ENCODE measurements at places on chromosomes 7 and 10.

- no peak for DNase-seq
These were observed 107.0 kb downstream of the VIM start for GRCh38 chr10:17335065-17335464.

GRCh38 chr10:30495687-30496086 lies 61.7 kb downstream of the MAP3K8 start:
- DNase-seq = no peak

DNA sequence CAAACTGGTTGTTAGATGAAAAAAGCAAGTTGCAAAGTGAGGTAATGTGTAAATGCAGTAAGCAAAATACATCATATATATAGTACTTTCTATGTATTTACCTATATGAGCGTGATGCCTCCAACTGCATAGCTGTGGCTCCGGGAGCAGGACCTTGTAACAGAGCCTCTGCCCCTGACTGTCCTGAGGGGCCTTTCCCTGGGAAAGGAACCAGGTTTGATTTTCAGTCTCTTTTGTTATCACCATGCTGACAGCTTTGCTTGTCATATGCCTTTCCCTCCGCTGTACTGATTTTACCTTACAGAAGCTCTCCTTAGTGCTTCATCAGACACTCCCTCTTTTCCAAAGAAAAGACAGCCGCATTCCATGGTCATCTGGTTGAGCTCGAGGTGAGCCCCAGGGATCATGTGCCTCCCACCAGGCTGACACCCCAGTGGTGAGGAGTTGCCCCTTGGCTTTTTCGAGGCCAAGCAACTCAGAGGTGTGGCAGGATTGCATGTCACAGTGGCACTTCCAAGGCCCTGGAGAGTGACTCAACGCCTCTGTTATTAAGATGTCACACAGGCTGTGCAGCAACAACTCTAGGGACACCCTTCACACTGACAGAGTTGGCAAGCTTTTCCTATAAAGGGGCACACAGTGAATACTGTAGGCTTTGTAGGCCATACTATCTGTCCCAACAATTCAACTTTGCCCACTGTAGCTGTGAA lies 78.9 kb downstream of the ALOX5 start:
- no peak for DNase-seq

GRCh38 chr7:151549644-151550043 lies 29.9 kb upstream of the RHEB start:
- DNase-seq = no peak

GRCh38 chr10:94103192-94103591 lies 109.5 kb downstream of the PLCE1 start:
- DNase-seq = no peak

- no peak for DNase-seq
These were observed 53.2 kb downstream of the GSAP start for GRCh38 chr7:77362905-77363304.

- DNase-seq = no peak
These were observed 47.5 kb downstream of the TASOR2 start for GRCh38 chr10:5732141-5732540.

- no peak for DNase-seq
These were observed 208.7 kb upstream of the FAM3C start for GRCh38 chr7:121604627-121605316.

DNA sequence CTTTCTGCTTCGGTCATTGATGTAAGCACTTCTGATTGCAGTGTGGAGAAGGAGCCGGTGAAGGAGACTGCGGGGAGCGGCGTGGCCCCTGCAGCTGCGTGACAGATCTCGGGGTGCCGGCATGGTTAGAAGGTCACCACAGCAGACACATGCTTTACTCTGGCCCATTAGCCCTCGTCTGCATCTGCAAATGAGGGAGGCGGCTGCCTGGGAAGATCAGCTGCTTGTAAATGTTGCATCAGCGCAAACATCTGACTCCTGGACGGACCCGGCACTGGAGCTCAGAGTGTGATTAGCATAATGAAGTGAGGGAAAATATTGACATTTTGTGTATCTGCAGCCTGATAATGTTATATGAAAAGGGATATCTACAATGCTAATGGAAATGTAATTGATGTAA lies 30.5 kb upstream of the MNX1 start:
- DNase-seq = no peak

DNA sequence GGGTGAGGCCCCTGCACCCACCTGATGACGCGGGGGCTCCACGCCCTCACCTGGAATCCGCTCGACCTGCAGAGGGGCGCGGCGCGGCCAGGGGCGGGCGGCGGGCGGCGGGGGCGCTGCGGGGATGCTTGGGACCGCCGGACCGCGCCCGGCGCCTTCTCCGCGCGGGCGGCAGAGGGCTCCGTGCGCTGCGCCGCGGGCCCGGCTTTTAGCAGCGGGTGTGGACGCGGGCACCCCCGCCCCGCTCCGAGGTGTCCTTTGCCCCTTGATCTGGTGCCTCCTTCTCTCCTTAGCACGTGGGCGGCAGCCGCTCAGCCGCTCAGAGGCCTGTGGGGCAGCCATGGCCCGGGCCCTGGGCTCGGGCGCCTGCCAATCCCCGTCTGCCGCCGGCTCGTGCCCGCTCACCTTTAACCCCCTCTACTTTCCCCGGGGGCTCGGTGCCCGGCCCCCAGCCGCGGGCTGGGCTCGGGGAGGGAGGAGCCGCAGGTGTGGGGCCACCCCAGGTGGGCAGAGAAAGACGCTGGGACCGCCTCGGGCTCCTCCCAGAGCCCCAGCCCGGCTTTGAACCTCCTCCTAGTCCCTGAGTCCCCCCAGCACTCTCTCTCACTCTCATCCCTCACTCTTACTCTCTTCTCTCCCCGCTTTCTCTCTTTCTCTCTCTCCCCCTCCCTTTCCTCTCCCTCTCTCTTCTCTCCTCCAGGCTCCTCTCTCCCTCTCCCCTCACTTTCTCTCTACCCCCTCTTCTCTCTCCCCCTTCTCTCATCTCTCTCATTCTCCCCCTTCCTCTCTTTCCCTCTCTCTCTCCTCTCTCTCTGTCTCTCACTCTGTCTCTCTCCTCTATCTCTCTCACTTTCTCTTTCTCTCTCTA lies 19.7 kb upstream of the VPS37D start:
- DNase-seq = no peak

DNA sequence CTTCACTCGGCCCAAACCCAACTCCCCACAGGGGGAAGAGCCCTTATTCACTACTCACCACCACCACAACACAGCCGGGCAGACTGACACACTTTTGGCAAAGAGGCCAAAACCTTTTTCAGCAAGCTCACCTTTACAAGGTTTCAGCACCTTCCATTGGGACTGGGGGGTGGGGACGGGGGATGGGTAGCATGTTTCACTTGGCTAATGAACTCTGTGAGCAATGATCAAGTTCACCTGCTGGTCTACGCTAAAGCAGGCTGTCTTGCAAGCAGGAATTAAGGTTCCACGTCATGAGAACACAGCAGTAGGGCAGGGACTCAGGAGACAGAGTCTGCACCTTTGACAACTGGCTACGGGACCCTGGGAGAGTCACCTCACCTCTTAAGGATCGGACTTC lies 7.0 kb downstream of the FAM53B start:
- no peak for DNase-seq

- no peak for DNase-seq
These were observed 96.5 kb downstream of the OTUD1 start for GRCh38 chr10:23535381-23535780.

DNA sequence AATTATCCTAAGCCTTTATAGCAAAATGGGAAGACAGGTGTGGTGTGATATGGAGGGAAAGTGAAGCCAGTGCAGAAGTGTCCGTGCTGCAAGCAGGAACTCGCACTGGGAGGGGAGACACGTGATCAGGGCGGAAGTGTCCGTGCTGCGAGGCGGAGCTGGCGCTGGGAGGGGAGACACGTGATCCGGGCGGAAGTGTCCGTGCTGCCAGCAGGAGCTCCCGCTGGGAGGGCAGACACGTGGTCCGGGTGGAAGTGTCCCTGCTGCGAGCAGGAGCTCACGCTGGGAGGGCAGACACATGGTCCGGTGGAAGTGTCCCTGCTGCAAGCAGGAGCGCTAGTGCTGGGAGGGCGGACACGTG lies 40.5 kb upstream of the PRKAR1B start:
- no peak for DNase-seq

DNA sequence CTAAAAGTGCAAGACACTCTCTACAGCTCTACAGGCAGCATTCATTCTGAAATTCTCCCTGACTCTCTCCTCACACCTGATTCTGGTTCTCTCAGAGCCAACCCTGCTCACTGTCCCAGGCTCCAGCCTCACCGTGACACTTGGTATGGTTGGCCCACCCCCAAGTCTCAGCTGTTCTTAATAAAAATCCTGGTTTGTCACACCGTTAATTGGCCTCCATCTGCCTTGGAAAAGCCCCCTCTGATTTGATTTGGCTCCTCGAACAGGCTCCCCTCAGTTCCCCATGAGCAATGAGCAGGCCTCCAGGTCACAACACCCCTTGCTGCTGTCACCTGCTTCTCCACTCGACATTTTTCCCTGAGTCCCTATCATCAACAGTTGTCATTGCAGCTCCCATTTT lies 507.3 kb upstream of the AUTS2 start:
- no peak for DNase-seq

All from posterior cingulate gyrus (tissue), 11 donors.